ENCODE measurements at places on chromosomes 16 and 17.

DNA sequence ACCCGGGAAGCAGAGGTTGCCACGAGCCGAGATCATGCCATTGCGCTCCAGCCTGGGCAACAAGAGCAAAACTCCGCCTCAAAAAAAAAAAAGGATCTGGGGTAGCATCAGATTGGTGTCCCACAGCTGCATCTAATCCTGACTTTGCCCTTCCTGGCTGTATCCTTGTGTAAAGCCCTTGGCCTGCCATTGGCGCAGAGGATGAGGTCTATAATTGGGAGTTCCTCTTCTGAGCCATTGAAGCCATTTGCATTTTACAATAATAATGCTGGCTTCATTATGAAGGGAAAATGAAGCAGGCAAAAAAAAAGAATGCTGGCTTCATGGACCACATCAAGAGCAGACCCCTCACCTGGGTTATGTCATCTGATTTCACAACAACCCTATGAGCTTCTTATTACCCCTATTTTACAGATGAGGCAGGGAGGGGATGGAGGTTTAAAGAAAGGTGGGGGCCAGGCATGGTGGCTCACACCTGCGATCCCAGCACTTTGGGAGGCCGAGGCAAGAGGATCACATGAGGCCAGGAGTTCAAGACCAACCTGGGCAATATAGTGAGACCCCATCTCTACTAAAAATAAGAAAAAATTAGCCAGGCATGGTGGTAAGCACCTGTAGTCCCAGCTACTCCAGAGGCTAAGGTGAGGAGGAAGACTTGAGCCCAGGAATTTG lies 1.2 kb upstream of the LITAFD start:
- H3K27ac ChIP-seq = no peak overlapping the region
- H3K27me3 ChIP-seq = no peaks in the 10 kb centered on the region
- H3K36me3 ChIP-seq = no peaks in the 10 kb centered on the region
- peaks cover 18% of the 10 kb centered on the region for H3K4me1 ChIP-seq
- DNase-seq = no peak
- H3K4me3 ChIP-seq = no peak overlapping the region

- H3K4me1 ChIP-seq = peaks cover 23% of the 10 kb centered on the region
- DNase-seq = no peak
- H3K27me3 ChIP-seq = no peaks in the 10 kb centered on the region
- peaks cover 82% of the 10 kb centered on the region for H3K36me3 ChIP-seq
- H3K4me3 ChIP-seq = no peak overlapping the region
These were observed 20.7 kb upstream of the GLG1 start for GRCh38 chr16:74627506-74628220.

DNA sequence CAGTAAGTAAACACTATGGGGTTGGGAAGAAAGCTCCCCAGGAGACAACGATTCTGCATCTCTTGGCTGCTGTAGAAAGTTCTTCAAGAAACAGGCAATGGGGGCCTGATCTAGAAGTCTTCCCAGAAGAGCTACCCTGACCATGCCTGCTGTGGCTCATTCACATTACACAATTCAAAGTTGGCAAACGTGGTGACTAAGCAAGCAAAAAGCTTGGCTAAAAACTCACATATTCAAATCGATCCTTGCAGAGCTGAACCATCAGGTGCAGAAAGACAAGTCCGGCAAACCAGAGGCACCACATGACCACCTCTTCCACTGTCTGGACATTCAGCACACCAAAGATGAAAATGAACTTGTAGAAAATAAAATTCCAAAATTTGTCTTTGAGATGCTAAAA lies 16.1 kb downstream of the AMFR start:
- no peaks in the 10 kb centered on the region for H3K27me3 ChIP-seq
- no peak overlapping the region for H3K27ac ChIP-seq
- H3K36me3 ChIP-seq = peaks cover 79% of the 10 kb centered on the region
- DNase-seq = no peak

DNA sequence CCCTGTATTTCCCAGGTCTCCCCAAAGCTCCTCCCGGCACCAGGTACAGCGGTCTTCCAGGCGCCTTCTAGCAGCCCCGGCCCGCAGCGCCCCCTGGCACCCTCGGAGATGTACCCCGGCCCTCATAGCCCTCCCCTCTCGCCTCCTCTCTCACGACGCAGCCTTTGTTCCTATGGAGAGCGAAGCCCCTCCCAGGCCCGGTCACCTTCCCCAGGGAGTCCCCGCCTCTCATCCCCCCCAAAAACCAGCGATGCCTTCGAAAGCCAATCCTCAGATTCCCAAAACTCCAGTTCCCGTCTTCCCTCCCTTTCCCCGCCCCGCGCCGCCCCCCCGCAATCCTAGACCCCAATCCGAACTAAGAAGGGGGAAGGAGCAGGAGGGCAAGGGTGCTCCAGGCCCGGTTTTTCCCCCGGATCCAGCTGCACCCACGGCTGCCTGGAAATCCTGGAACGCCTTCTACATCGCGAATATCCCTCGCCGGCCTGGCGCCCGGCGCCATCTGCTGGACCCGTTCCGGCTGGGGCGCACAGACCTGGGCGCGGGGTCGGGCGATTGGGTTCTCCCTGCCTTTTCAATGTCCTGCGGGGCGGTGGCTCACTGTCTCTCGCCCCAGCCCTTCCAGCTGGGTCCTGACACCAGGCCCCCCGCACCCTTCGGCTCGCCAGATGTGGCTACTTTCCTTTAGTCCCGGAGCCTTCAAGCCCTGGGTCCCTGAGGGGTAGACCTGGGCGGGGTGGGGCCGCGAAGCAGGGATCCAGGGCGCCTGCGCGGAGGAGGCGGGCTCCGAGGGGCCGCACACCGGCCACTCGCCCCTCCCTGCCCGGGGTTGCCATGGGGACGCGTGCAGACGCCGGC lies at the start of gene DNAH2:
Gene DNAH2, plus strand, starts transcription at position 844 of the 855 bp plus-strand sequence. CDS start 1,991 bp downstream, outside the sequence.
- H3K27ac ChIP-seq = peak within 1 kb of the TSS; percentile 62
- H3K36me3 ChIP-seq = no peaks in the 10 kb centered on the region
- H3K27me3 ChIP-seq = peaks cover 53% of the 10 kb centered on the region

DNA sequence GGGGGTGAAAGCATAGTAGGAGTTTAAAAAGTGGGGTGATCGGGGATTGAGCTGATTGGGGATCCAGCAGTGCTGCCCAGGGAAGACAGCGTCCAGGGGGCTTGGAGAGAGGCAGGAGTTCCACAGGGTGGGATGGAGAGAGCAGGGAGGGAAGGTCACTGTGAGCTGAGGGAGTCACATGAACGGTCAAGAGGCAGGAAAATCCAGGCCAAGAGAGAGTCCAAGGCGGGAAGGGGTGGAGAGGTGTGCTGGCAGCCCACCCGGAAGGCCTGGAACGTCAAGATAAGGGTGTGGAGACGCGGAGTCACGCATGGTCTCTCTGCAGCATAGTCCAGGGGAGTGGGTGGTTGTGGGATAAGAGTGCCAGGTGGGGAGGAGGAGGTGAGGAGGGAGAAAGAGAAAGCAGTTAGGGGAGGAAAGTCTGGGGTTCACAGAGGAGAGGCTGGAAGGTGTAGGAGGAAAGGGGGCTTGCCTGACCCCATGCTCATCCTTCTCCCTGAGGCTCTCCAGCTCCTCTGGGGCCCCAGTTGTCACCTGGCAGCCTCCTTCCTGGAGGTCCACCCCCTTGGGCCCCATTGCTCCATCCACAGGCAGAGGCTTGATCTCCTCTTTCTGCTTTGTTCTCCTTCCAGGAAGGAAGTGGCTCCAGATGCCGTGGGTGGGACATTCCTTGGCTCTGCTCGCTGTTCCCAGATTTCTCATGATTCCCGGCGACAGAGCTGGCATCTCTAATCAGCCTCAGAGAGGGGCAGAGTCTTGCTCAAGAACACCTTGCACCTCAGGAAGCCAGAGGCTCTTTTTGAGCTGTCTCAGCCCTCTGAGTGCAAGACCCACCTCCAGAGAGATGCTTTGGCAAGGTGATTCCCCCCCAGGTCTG lies 28.7 kb downstream of the CCR7 start:
- H3K27me3 ChIP-seq = peaks cover 11% of the 10 kb centered on the region
- no peaks in the 10 kb centered on the region for H3K36me3 ChIP-seq
- no peak for DNase-seq
- no peak overlapping the region for H3K27ac ChIP-seq
- H3K4me1 ChIP-seq = peaks cover 61% of the 10 kb centered on the region
- no peak overlapping the region for H3K4me3 ChIP-seq

Measured in nephron progenitor cell (in vitro differentiated cells).